Activated CD4-positive, CD25-positive, alpha-beta regulatory T cell treated with anti-CD3 and anti-CD28 coated beads, Interleukin-2, amount 50 U/mL, for 16 hours (primary cell): ENCODE measurements at places on chromosomes 1 and 21.

DNA sequence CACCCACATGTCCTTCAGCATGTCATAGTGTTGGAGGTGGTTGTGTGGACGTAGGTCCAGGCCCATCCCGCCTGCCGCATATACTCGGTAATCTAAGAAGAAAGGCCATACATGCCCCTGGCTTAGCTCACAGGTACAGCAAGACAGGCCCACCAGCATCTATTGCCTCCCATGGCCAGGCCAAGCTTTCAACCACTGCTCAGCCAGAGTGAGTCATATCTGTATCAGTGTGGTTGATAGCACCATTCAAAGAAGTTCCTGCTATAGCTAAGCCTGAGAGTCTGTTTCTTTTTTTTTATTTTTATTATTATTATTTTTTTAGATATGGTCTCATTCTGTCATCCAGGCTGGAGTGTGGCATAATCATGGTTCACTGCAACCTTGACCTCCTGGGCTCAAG, 17.0 kb downstream of the KLHDC8A start:
- DNase-seq = no peak

DNA sequence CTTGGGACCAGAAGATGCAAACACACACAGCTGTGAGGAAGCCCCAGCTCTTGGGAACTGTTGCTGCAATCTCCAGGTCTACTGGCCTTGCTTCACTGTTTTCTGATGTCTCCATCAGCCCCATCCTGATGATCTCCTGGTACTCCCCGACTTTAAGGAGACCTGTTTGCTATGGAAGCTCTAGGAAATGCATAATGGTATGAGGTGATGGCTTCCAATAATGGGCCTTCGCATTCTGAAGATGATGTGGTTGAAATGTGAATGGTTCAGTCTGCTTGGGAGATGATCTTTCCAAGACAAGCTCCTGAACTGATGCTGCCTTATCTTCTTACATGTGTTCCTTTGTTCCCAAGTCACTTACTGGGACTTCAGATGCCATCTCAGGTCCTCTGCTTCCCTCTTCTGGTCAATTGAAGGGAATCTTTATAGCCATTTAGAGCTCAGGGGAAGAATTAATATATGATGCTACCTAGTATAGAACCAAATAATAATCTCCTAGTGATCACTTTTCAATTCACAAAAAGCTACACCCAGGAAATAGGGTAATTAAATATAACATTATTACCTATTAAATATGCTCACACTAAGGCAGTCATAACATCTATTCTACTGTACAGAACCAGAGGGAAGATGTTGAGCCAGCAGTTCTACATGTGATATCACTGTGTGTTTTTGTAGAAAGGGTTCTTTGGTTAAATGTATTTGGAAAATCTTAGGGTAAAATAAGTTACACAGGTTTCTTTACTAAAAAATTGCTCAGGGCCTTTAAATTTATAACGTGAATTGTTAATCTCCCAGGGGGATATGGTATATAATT, 73.9 kb upstream of the VTCN1 start:
- DNase-seq = no peak

GRCh38 chr1:150995896-150996295, 10.8 kb downstream of the MINDY1 start:
- no peak for DNase-seq

DNA sequence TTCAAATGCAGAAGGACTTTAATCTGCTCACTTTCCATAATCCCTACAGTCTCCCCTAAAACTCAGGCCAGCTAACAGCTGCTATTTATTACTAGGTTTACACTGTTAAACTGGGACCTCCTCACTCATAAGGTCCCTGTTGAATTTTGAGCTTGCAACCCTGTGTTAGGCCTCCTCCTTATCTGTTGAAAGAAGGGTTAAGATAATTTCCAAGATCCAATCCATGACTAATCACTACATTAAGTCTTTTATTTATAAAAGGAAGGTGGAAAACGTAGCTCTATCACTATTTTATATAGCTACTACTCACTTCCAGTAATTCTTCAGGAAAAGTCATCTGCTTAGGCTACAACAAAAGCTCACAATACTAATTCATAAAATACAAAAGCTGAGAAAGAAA, 79.5 kb downstream of the EVI5 start:
- DNase-seq = no peak

DNA sequence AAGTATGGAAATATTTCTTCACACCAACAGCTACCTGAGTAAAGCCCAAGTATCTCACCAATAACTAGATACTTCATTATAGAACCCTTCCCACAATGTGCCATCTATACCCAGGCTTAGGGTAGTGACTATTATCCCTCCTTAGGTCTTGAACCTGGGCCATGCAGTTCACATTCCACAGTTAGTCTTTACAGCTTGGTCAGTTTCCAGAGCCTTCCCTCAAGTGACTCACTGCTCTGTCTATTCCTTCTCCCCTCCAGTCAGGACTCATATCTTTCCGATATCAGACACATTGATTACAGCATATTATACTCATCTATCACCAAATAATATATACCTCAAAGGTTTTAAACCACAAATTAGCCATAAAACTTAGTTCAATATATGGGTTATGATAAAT, 23.6 kb downstream of the VAMP4 start:
- DNase-seq = no peak
